GM13976 (cell line): ENCODE measurements at places on chromosomes 7 and 10.

GRCh38 chr10:28533571-28534304, 820 bp downstream of the WAC start:
- DNase-seq = peak; percentile 66

DNA sequence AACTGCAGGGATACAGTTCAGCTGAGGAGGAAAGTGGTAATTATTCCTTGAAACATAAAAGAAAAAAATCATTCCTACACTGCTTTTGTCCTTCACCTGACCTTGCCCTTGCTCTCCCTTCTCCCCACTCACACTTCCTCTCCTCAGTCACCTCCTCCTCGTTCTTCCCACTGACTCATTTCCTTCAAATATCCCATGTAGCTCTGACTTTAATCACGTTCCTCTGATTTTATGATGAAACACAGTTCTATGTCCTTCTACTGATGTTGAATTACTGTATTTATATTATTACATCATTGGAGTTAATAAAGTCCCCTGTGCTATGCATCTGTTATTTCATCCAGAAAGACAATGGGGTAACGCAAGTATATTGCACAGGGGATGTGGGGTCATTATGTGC, 575.6 kb downstream of the POM121L12 start:
- DNase-seq = no peak

DNA sequence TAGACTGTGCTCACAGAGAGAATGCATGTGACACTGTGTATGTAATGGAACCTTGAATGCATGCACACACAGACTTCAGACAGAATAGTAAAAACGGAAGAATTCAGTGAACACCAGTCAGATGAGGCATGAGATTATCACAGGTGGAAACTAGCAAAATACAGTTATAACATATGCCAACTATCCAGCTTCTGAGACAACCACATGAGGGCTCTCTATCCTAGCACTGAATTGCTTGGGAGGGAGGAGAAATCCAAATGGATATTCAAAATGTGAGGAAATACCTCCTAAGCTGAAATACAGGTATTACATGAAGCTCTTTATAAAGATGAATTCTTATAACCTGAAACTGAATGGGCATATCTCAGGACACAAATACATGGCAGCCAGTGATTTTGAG, 30.6 kb downstream of the GARS1 start:
- DNase-seq = no peak

GRCh38 chr7:134446446-134446845, 12.5 kb downstream of the AKR1B1 start:
- no peak for DNase-seq

DNA sequence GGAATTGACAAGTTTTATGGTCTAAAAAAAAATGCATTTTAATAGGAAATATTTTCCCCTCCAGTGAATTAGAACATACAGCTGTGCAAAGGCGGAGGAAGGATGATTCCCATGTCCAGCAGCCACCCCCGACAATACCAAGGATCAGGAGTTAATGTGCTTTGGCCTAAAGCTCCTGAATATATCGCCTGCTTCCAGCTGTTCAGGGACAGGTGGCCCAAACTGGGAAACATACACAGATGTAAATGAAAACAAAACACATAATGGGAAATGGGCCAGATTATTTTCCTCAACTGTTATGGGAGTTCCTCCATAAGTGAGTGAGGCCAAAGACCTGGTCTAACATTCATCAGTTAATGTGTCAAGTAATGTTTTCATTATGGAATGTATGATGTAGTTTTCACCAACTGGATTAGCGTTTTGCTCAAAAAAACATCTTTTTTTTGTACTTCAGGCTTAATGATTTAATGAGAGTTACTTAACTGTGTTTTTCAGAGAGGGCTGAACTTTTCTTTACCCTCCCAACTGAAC, 55.1 kb upstream of the LAMB1 start:
- DNase-seq = no peak

DNA sequence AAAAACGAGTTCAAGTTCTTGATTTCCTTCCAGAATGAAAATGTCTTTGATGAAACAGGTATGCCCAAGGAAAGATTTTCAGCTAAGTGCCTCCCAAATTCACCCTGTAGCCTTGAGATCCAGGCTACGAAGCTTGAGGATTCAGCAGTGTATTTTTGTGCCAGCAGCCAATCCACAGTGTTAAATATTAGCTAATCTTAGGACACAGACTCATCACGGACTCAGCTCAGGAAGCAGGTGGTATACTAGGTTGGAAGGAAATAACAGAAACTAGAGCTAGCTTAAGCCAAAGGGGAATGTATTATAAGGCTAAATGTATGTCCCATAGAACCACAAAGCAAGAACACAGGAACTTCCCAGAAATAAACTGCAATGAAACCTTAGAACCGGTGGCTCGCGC, 151.0 kb upstream of the PRSS1 start:
- DNase-seq = no peak

GRCh38 chr7:30505174-30505697, 607 bp upstream of the GGCT start:
- no peak for DNase-seq

DNA sequence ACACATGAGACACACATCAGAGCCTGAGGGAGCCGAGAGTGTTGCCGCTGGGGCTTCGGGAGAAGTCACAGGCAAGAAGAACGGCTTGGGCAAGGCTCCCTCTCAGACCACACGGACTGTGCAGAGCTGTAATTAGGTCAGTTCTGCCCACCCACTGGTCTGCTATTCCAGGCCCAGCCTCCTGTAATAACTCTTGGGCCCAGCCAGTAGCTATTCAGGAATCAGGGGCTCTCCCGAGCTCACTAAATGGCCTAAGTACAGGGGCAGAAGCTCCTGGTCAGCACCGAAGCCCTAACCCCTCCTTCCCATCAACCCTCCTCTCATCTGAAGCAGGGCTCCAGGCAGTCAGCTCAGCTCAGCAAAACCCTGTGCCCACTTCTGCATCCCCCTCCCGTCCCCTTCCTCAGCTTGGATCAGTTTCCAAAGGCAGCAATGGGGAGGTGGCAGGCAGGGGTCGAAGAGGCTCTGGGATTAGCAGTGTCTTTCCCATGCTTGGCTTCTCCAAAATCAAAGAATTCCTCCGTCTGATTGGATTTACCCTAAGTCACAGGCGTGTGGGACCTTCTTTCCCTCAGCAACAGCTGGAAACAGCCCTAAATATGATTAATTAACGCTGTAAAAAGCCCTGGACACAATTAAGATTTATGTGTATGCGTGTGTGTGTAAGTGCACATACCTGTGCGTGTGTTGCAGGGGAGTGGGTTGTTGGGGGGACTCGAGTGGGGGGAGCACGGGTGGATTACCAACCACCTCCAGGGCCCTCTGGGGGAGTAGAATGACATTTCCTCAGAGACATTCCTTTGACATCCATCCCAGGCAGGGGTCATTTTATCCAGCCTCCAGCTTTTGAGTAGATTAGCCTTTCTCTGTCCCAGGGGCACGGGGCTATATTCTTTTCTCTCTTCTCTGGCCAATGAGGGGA, 48.4 kb upstream of the BTRC start:
- no peak for DNase-seq

DNA sequence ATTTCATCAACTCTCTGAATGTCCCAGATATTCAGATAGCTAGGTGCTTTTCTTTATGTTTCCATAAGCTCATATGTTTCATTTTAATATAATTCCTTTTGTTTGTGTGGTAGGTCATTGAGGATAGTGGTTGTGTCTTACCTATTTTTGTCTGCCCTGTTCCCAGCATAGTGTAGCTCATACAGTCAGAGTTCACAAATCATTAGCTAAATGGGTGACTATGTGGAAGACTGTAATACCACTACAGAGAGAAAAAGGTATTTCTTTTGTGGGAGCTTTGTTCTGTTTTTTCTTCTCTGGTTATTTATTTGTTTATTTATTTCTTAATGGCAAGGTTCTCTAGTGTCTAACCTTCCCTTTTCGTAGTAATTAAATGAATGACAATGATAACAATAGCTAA, 39.8 kb downstream of the EXOC4 start:
- no peak for DNase-seq

DNA sequence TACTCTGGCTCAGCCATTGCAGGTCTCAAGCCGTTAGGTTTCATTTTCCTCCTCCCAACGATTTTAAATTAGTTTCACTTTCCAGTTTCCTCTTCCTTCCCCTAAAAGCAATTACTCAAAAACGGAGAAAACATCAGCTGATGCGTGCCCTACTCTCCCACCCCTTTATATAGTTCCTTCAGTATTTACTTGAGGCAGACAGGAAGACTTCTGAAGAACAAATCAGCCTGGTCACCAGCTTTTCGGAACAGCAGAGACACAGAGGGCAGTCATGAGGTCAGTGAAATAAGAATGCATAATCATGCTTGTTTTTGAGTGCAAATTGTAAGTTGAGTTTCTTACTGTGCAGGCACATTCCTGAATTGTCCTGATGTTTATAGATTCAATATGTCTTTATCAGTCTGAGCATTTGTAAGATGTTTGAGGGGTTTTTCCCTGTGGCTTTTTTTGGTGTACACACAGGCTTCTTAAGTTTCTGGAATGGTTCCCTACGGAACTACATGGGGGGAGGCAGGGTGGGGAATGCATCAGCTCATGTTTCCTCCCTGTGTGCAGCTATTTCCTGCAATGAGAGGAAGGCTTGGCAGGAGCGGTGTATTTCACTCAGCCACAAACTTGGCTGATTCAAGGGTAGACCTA, at the start of gene IFIT3:
Gene IFIT3 (plus strand): TSS at position 195 of the 639 bp plus-strand sequence. CDS start 77 bp downstream, at position 272.
- DNase-seq = peak; percentile 11

- DNase-seq = peak; percentile 87
These were observed 106.7 kb downstream of the TNS3 start for GRCh38 chr7:47474937-47475879.

- DNase-seq = no peak
These were observed 29.9 kb upstream of the DLD start for GRCh38 chr7:107860981-107861652.

DNA sequence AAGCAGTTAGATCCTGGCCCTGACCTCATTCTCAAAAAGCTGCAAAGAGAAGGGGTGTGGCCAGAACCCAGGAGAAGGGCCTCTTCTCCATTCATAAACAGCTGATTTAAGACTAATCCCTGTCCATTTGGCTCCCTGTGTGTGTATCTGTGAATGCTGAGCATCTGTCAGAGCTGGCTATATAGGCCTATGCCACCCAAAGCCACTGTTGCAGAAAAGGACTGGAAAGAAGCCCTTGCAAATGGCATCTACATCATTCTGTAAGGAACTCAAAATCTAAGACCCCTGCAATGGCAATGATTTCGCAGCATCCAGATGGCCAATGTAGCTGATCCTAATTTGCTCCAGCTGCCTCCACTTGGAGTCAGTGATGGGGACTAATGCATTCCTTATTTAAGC, 384.5 kb downstream of the KCNMA1 start:
- DNase-seq = no peak

GRCh38 chr10:28620251-28620650, 57.1 kb upstream of the BAMBI start:
- DNase-seq = no peak

DNA sequence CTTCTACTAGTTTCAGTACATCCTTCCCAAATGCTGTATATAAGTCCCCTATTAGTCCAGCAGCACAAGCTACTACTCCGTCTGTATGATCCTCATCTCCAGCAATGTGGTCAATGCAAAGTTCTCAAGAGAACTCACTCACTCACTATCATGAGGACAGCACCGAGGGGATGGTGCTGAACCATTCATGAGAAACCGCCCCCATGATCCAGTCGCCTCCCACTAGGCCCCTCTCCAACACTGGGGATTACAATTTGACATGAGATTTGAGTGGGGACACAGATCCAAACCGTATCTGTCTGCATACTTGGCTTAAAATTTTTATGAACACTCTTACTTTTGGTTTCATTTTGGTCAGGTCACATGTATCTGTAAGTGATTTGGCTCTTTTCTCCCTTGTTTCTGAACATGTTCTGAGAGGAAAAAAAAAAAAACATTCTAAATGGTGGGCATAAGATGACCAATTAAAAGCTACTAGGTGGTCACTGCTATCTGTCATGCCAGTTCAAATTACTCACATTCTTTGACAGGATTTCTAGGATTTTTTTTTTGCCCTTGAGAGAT, 60.1 kb downstream of the ZNF783 start:
- peak; percentile 40 for DNase-seq

DNA sequence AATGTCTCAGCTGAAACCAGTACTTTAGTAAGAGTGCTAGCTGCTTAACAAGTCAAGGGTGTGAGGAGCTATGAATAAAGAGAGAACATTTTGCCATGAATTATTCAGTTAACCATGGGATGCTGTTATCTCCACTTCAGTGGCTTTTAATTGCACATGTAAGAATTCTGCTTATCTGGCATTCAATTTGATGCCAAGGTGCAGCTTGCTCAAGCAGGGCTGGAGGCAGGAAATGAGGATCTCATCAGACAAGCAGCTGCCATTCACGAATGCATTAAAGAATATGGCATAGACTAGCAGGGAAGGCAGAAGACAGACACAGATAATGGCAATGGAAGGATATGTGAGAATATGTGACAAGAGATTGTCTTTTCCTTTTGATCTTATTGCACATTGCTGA, 697.8 kb downstream of the NRG3 start:
- DNase-seq = no peak

GRCh38 chr10:22655312-22655981, 58.9 kb downstream of the PIP4K2A start:
- no peak for DNase-seq

GRCh38 chr10:78292982-78293865, 259.6 kb downstream of the RPS24 start:
- no peak for DNase-seq

- no peak for DNase-seq
These were observed 23.4 kb upstream of the NME8 start for GRCh38 chr7:37825038-37825437.

DNA sequence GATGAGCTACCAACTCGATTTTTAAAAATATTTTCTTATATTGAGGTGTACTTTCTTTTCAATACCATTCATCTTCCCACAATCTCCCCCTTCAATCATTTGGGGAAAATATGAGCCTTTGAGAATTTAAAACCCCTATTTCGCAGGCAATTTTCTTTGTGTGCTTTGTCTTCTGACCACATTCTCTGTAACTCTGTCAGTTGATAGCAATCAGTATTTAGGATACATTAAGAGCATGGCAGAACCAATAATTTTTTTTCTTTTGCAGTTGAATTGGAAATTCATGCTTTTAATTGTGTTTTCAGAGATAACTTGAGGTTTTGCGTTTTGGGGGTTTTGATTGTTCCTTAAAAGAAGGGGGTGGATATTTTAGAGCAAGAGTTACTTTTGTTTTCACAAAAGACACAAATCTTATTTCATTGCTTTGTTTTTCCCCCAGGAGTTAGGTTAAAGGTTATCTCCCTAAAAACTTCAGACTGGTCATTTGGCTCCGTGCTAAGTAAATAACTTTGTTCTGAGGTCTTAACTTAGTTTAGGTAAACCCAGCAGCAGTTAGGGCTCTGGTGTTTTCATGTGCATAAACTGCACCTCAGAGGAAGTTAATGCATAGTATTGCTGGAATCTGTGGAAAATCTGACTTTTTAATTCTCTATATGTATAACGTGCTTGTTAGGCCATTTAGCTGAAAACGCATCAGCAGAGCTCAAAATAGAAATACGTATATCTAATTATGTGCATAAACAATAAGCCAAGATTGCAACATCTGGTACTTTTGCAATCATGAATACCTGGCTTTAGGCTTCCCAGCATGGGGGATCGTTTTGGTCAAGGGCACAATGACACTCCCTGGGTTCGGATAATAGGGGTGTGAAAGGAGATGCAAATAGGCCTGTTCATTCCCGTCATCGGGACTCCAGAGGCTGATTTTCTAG, 676.4 kb upstream of the ANKRD30A start:
- DNase-seq = no peak

- peak; percentile 99 for DNase-seq
These were observed 55.9 kb downstream of the PWWP2B start for GRCh38 chr10:132452651-132453469.
